ENCODE measurements at places on chromosomes 5 and 9.
A peak's percentile ranks its signal among the peaks of the same experiment; 100 is the strongest.

GRCh38 chr9:119500072-119500771 lies 131.0 kb upstream of the BRINP1 start:
- no peak for DNase-seq

GRCh38 chr9:84266087-84266561 lies 74.4 kb downstream of the SLC28A3 start:
- no peak for DNase-seq

GRCh38 chr9:72041775-72042194 lies 18.6 kb downstream of the C9orf57 start:
- no peak for DNase-seq

GRCh38 chr5:135069895-135070657 lies 36.0 kb upstream of the PITX1 start:
- no peak for DNase-seq

DNA sequence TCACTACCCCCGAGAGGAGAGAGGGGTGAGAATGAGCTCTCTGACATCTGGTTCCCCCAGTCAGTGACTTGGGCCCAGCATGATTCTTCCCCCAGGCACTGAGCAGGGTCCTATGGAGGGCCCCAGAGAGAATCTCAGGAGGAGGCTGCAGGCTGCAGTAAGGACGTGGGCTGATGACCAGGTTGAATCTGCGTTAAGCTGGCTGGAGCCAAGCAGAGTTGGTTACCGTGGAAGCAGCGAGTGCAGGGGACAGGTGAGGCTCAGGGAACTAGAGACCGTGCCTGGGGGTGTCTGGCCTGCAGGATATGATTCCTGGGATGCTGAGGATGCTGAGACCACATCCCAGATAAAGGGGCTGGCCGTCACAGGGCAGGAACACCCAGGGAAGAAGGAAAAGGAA lies 314.3 kb upstream of the IRX1 start:
- DNase-seq, result no peak

- DNase-seq, result no peak
Measured at GRCh38 chr9:79135681-79136415, 435.9 kb upstream of the TLE4 start.

GRCh38 chr5:65307088-65307487 lies 174.6 kb downstream of the ADAMTS6 start:
- no peak for DNase-seq

DNA sequence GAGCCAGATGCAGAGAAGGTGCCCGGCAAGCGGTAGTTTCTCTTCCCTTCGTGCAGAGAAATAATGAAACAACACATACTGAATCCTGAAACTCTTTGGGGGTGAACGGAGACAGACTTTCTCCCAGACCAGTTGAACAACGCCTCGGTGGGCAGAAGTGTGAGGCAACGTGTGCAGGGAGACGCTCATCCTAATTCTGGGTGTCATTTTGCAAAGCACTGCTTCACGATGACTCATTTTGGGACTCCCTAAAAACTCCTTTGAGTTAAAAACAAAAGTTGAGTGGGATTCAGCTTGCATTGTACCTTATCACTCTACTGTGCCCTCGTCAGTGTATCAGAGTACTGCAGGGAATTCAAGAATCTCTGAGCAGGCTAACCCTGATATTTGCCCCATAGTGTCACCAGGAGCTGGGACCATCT lies 3.5 kb upstream of the NEK6 start:
- DNase-seq, result no peak

DNA sequence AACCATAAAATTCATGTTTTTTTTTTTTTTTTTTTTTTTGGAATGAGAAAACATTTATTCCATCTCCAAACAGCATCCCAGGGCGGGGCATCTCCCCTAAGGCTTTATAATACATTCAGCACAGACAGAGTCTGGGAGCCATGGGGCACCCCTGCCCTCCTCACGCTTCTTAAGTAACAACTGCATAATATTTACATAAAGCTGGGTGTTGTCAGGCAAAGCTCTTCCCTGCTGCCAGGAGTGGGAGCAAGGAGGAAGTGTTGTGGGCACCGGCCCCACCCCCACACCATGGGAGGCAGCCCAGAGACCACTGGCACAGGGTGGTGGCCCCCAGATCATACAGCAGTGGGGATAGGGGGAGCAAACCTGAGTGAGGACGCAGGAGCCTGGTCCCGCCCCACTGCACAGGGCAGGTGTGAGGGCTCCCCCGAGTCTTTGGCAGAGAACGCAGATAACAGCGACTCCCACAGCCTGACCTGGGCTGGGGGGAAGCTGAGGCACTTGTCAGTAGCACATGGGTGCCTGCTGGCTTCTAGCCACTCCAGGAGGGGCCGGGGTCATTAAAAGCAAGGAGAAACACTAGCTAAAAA lies 86.1 kb upstream of the CEP78 start:
- no peak for DNase-seq

- DNase-seq, result no peak
Measured at GRCh38 chr5:140038373-140038957, 4.6 kb downstream of the NRG2 start.

DNA sequence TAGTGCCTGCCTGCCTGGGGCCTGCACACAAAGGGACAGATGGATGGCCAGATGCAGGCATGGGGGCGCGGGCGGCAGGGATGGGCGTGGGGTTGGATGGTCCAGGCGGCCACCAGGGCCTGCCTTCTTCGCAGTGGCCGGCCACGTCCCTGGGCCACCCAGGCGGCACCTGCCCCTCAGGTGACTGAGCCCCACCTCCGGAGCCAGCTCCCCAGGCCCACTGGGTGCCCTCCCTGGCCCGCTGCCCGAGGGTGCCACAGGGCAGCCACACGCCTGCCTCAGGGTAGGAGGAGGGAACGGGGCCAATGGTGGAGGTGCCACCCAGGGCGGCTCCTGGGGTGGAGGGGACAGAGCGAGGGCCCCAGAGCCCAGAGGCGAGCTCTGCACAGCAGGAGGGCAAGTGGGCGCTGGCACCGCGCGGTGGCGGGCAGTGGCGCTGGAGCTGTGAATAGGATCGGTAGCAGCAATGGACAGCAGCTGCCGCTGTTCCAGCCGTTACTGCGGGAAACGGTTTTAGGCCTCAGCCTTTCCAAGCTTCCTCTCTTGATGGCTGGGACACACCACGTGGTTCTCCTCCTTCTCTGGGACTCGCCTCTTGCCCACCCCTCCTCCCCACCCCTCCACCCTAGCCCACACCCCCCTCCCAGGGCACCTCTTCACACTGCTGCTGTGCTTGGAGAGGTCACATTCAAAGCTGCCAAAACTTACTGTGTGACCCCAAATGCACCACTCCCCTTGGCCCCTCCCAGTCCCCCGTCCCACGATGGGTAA lies 19.1 kb downstream of the LHX3 start:
- no peak for DNase-seq

DNA sequence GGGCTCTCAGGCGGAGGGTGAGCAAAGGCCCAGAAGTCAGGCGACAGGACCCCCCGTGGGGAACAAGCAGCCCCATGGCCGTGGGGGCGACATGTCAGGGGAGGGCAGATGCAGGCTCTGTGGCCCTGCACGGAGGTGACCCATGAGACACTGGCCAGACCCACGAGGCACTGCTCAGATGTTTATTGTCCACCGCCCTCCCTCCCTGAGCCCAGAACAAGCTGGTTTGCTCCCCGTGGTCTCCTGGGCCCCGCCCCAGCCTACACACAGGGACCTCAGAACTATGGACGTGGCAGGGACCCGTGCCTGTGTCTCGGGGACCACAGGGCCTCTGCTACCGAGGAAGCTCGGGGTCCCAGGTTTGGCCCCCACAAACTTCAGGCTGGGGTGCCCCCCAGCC lies 1.9 kb downstream of the FUT7 start:
- DNase-seq, result no peak

DNA sequence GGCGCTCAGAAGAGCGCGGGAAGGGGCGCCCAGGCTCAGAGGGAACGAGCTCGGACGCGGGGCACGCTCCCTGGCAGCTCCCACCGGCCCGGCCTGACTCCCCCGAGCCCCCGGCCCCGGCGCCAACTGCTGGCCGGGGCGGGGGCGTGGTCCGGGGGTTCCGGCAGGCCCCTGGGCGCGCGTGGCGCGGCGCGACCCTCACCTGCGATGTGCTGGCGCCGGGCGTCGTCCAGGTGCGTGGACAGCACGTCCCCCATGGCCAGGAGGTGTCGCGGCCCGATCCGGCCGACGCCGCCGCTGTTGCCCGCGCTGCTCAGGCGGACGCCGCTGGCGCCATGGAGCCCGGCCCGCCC lies 43.5 kb upstream of the STXBP1 start:
- no peak for DNase-seq

DNA sequence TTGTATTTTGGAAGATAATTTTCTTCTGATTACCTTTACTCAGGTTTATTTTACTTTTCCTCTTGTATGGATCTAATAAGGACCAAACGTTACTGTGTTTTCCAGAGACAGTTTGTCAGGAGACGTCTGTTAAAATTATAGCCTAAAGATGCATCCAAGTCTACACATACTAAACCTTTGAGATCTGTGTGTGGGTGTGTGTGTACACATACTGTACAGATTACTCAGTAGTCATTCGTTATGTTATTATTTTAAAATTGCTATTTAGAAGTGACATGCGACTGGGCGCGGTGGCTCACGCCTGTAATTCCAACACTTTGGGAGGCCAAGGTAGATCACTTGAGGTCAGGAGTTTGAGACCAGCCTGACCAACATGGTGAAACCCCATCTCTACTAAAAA lies 51.6 kb upstream of the CNTLN start:
- DNase-seq, result no peak

- no peak for DNase-seq
Measured at GRCh38 chr9:132639322-132639721, 30.5 kb downstream of the DDX31 start.

DNA sequence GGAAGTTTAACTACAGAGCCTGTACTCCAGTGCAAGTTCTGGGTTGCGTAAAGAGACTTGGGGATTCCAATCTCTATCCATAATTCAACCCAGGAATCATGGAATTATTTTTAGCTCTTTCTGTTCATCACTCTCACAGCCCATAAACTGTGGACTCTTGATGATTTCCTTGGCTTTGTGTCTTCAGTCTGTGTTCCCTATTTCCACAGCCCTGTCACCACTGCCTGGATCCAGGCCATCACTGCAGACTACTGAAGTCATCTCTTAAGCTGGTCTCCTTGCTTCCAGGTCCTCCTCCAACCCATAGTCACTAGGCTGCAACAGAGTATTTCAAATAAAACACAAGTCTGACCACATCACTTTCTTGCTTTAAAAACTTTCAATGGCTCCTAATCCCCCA lies 211.7 kb downstream of the PLK2 start:
- no peak for DNase-seq

GRCh38 chr5:171647904-171648260 lies 137.7 kb upstream of the SMIM23 start:
- DNase-seq, result no peak

DNA sequence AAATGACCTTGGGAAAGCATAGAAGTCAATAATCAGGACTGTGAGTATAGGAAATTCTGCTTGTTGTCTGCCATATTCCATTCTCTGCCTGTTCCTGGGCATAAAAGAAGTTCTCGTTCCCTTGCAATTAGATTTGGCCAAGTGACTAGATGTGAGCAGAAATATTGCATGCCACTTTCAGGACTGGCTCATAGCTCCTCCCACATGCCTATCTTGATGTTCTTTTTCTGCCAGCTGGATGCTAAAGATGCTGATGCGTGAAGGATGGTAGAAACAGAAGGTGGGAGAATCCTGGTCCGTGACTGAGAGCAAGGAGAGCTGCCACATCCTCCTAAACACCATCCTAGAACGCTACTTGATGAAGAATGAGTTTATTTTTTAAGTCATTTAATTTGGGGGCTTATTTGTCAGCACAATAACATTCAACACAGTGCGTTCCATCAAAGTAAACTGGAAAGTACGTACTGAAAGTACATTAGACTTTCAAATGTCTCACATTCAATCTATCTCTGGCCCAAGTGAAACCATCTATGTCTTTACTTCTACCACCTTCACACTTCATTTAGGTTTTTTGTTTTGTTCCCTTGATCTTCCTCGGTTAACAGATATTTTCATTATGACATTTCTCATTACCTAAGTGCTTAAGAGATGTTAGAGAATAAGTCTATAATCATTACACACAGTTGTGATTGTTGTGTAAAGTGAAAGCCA lies 648.5 kb downstream of the RAB3C start:
- DNase-seq, result no peak

GRCh38 chr9:14616188-14616982 lies 76.8 kb downstream of the ZDHHC21 start:
- DNase-seq, result no peak

DNA sequence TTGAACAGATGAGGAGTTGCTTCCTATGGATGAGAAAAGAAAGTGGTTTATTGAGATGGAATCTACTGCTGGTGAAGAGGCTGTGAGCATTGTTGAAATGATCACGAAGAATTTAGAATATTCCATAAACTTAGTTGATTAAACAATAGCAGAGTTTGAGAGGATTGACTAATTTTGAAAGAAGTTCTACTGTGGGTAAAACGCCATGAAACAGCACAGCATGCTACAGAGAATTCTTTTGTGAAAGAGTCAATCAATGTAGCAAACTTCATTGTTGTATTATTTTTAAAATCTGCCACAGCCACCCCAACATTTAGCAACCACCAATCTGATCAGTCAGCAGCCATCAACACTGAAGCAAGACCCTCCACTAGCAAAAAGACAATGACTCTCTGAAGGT lies 309.1 kb downstream of the SPOCK1 start:
- no peak for DNase-seq

DNA sequence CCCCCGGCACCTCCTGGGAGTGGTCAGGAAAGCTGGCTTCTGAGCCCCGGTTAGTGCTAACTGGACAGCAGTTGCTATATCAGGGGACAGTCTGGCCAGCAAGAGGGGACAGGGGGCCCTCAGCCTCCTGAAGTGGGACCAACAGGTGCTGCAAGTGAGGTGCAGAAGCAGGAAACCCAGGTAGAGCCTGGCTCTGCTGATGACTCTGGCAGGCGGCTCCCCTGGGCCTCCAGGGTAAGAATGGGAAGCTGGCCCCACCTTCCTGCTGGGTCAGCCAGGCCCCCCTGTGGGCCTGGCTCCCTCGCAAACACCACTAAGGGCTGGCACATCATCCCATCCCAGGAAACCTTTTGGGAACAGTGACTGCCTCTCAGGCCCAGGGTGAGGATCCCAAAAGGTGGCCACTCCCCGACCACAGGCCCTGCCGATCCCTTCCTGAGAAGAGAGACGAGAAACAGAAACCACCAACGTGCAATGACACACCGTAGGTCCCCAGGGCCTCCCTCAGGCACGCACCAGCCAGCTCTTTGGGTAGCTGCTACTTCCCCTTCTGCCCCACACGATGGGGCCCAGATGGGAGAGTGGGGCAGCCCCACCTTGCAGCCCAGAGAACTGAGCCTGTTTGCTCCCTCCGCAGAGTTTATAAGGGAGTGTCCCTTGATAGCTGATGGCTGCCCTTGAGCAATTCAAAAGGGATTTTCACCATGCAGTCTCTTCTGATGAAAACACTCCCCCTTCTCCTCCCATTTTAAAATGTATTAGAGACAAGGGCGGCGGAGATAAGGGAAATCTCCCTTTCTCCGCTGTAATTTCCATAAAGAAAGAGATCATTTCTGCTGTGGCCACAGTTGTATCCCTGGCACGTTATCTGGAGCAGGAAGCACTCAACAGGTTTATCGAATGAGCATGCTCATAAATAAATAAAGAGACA lies 76.8 kb downstream of the STK10 start:
- DNase-seq, result peak; percentile 74

- no peak for DNase-seq
Measured at GRCh38 chr5:110386782-110387181, 339.7 kb downstream of the TMEM232 start.
